ENCODE measurements at places on chromosomes 1 and 21.

DNA sequence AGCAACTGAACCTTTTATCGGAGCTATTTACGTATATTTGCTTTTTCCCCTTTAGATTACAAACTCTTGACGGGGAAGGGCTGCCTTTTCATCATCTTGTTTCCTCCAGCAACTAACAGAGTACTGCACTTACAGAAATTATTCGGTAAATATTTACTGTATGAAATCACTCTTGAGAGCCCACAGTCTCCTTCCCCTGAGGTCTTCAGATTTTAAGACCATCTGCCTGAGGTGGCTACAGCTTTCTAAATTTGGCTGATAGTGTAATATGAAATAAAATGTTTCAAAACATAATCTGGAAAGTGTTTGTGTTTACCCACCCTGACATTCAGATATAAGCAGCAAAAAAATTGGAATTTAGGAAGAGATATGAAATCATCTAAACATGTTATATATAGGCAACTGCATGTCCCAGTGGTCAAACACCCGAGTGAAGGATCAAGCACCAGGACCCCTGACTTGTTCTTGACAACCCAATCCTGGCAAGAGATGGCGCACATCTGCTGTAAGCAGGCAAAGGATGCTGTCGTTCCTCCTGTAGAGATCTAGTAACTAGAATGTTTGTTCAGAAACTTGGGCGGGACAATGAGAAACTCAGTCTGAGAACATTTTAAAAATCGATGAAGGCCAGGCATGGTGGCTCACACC is 60.9 kb downstream of the SIPA1L2 start:
- DNase-seq: no peak

GRCh38 chr1:39187275-39188046 is 17.0 kb upstream of the MACF1 start:
- no peak for DNase-seq

DNA sequence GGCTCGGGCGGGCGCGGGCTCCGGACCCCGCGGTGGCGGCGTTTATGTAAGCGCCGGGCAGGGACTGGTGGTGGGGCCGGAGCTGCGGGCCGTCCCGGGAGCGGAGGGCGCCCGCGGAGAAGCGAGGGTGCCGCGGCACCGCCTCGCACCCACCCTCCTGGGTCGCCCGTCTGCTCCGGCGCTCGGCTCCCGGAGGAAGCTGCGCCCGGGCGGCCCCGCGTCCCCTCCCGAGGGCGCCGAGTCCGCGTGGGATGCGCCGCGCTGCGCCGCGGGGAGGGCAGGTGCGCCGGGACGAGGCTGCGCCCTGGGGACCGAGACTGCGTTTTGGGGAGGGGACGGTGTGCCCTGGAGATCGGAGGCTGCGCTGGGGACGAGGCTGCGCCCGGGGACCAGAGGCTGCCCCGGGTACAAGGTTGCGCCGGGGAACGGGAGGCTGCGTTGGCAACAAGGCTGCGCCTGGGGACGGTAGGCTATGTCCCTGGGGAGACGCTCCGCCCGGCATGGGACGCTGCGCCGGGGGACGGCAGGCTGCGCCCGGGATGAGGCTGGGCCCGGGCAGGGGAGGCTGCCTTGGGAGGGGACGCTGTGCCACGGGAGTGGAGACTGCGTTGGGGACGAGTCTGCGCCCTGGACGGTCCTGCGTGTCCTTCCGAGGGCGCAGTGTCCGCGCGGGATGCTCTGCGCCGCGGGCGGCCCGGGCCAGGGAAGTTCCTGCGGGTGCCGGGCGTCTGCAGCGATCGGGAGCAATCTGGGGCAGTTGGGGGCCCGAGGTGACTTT is 627 bp downstream of the ADARB1 start:
- peak; percentile 27 for DNase-seq

DNA sequence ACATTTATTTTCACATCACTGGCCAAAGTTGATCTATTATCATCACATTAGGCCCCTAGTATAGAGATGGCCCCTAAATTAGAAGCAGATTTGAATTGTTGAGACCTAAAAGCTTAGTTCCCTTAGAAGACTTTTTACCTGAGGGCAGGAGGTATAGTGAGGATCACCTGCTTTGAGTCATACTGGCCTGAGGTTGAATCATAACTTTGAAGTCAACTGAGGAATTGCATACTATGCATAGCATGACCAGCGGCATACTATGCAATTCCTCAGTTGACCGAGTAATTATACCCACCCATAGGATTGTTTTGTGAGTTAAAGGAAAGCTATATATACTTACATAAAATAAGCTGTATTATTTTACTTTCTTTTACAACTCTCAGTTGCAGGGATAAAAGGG is 50.3 kb upstream of the DPH5 start:
- DNase-seq: no peak

DNA sequence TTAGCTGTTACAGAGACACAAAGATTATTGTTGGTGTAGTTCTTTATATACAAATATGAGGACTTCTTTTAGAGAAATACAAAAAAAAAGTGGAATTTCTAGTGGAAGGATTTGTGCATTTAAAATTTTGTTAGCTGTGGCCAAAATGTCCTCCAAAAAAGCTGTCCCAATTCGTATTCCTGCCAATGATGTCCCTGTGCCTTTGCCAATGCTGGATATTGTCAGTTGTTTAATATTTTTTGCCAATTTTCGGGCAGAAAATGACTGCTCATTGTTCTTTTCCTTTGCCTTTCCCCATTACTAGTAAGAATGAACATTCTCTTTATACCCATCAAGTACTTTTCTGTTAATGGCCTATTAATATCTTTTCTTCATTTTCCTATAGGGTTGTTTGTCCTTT is 110.0 kb upstream of the HOOK1 start:
- DNase-seq: no peak

DNA sequence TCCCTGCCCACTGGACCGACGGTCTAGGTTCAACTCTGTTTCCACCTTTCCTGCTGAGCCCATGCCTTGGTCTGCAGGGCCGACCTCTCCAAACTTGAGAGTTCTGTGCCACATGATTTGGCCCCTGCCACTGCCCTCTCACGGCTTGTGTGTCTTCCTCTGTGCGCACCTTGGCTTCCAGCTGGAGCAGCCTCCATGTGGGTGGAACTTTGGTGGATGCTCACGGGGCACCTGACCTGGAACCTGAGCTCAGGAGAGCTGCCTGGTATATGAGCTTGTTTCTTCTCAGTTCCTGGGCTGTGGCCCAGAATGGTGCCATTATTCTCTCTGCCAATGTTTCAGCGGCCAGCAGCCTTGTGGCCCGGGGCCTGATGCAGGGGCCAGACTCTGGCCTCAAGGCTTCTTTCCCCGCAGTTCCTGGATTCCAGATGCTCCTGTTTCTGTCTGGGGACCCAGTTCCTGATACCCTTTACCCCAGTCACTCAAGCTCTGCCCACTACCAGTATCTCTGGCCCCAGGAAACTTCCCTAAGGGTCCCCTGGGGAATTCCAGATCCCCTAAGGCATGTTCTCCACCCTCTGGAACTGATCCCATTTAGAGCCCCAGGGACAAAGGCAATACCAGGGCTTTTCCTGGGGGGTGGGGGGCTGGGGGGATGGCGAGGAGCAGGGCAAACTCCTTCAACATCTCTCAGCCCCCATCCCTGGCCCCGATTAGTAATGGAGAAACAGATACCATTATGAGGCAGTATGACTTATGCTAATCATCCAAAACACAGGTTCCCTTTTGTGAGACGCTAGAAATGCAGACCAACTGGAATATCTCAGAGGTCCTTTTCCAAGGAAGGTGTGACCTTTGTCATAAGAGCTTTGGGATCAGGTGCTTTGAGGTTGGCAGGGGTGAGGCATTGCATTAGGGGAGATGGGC is 11.1 kb downstream of the QSOX1 start:
- no peak for DNase-seq

DNA sequence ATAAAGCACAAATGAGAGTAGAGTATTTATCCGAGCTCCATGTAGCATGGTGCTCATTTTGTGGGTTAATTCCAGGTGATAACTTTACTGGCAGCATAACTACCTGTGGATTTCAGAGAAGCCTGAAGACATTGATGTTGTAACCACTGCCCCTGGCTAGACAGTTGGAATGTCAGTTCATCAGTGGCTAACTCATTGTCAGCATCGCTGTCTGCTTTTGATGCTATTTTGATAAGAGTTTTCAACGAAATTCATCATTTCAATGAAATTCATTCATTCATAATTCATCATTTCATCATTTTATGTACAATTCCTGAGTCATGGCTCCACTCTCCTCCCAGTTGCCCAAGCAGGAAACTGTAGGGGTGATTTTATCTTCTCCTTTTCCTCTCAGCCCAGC is 34.4 kb downstream of the HSD3B1 start:
- no peak for DNase-seq

GRCh38 chr1:203038891-203039608 is 12.8 kb downstream of the PPFIA4 start:
- peak; percentile 67 for DNase-seq

- DNase-seq: no peak
Observed at GRCh38 chr21:31786164-31786920, 54.4 kb upstream of the SCAF4 start.

- DNase-seq: no peak
Observed at GRCh38 chr21:38054334-38054733, 138.1 kb upstream of the KCNJ6 start.

- DNase-seq: no peak
Observed at GRCh38 chr1:190095596-190095995, 382.1 kb downstream of the BRINP3 start.

- no peak for DNase-seq
Observed at GRCh38 chr1:13803546-13804239, 103.7 kb downstream of the PRDM2 start.

GRCh38 chr1:59978026-59978425 is 51.5 kb upstream of the CYP2J2 start:
- DNase-seq: no peak

- DNase-seq: no peak
Observed at GRCh38 chr21:34965200-34966174, 83.6 kb downstream of the RUNX1 start.

GRCh38 chr1:77504986-77505385 is 177.5 kb downstream of the ZZZ3 start:
- DNase-seq: no peak

GRCh38 chr1:1051127-1051810 is 22.8 kb downstream of the RNF223 start:
- no peak for DNase-seq
